Esophagus mucosa (tissue), 1 donor: ENCODE measurements at places on chromosomes 1 and 21. TPM values are rescaled to one million over a fixed set of nuclear protein-coding genes. Genes with fewer than 3 reads are reported as not detected.

RASAL2 gene
- total RNA-seq: 19.2 TPM

- no peak for ATAC-seq
Observed at GRCh38 chr21:38249696-38250278, 7.0 kb upstream of the KCNJ15 start.

GRCh38 chr1:219385787-219386427 lies 212.2 kb downstream of the LYPLAL1 start:
- peak; percentile 49 for ATAC-seq

GRCh38 chr1:89047734-89048133 lies 17.3 kb downstream of the GBP1 start:
- ATAC-seq: no peak

GRCh38 chr1:23638188-23638619 lies 53.4 kb upstream of the RPL11 start:
- no peak for ATAC-seq

DNA sequence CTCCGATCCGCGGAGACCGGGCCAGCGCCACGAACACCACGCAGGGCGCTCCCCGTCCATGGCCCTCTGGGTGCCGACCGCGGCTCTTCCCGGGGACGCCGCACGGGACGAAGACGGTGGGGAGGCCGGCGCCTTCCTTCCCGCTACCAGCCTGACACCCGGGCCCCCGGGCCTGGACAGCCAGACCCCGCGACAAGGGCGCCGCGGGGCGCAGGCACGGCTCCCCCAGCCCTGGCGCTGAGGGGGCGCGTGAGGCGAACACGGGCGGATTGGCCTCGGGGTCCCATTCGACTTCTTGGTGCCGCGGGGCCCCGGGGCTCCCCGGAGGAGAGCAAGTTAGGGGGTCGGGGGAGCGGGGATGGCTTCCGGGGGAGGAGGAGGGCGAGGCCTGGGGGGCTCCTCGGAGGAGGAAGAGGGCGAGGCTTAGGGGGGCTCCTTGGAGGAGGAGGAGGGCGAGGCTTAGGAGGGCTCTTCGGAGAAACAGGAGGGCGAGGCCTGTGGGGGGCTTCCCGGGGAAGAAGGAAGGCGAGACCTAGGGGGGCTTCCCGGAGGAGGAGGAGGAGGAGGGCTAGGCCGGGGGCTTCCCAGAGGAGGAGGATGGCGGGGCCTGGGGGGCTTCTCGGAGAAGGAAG lies 537 bp upstream of the KLHL17 start:
- ATAC-seq: no peak

GRCh38 chr1:26291433-26291832 lies 11.5 kb downstream of the SH3BGRL3 start:
- no peak for ATAC-seq

DNA sequence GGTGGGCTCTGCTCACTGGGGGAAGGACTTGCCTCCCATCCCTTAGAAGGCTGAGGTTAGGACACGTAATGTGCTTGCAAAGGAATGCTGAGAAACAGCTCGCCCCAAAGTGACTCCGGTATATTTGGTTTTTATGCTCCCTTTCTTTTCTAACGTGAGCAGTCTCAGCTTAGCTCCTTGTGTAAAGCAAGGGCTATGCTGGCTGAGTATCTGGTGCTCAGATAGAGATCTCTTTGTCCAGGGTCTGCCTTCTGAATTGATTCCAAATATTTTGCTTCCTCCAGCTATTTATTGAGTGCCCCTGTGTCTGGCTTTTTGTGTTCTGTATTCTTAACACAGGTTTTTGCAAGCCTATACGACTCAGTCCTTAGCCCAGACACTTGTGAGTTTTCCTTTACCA lies 94.5 kb upstream of the ARTN start:
- no peak for ATAC-seq

DNA sequence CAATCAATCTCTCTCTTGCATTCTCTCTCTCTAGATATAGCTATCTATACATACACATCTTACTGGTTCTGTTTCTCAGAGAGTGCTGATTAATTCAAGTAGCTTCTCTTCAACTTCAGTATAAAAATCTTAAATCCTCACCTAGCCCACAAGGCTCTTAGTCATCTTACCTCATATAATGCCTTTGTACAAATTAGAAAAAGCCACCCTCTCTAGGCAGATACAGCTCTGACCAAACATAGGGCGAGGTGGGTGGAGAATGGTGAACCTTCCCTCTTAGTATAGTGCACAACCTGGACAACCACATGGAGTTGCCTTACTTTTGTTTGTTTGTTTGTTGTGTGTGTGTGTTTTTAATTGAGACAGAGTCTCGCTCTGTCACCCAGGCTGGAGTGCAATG lies 5.1 kb upstream of the INAVA start:
- peak; percentile 44 for ATAC-seq

CBR1 gene
- total RNA-seq: 131 TPM

GRCh38 chr1:60487565-60488345 lies 414.2 kb upstream of the C1orf87 start:
- ATAC-seq: no peak

GRCh38 chr1:84842748-84843231 lies 50.2 kb downstream of the LPAR3 start:
- peak; percentile 92 for ATAC-seq

OPTC gene
- total RNA-seq: not detected

DNA sequence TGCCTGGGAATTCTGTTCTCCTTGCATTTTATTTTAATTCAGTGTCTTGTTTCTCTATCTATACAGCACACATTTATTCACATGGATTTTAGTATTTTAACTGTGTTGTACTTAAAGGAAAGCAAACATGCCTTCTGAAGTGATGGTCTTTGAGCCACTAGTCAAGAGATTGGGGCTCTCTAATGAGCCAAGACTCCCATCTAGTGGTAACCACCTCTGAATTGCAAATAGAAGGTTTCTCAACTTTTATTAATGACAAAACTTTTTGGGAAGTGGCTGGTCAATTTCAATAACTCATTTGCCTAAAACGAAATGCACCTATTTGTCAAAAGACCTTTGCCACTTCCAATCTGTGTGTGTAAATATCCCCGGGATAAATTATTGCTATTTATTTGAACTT lies 199.6 kb downstream of the LTN1 start:
- no peak for ATAC-seq

DNA sequence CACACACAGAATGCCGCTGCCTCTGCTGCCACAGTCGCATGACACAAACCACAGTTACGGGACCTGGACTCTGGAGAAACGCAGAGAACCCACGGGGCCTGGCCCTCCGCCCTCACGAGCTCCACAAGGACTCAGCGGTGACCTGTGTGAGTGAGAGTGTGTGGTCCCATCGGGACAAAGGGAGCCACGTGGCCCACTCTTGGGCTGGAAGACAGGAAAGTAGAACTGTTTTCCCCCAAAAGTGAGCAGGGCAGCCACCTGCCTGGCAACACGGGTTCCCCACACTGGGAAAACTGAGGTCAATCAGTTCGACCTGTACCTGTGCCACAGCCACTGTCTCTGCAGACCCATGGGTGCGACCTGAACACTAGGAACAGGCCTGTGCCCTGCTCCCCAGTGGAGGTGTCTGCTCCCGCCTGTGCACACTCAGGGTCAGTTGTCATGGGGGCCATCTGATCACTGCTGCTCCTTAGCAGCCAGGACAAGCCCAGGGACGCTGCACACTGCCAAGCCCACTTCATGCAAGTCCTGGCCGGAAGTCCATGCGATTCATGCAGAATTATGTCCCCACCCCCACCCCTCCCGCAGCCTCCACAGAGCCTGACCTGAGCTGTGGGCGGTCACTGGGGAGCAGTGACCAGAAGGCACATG lies 54.4 kb upstream of the ADARB1 start:
- no peak for ATAC-seq

- ATAC-seq: peak; percentile 88
Observed at GRCh38 chr21:15421947-15422346, 307.8 kb upstream of the USP25 start.

SMYD2 gene
- 32.1 TPM for total RNA-seq

AMPD1 gene
- total RNA-seq: not detected

DNA sequence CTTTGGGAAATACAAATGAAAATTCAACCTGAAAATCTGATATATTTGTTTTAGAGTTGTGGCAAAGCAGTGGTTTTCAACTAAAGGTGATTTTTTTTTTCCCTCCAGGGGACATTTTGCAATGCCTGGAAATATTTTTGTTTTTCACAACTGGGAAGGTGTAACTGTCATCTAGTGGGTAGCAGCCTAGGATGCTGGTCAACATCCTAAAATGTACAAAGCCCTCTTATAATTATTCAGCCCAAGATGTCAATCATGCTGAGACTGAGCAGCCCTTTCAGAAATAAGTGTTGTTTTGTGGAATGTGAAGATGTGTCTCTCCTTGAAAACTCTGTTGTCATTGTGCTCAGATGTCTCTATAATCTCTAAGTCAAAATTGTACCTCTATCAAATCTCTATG lies 95.2 kb upstream of the NCAM2 start:
- no peak for ATAC-seq

- no peak for ATAC-seq
Observed at GRCh38 chr1:213325482-213325881, 274.4 kb downstream of the RPS6KC1 start.

DNA sequence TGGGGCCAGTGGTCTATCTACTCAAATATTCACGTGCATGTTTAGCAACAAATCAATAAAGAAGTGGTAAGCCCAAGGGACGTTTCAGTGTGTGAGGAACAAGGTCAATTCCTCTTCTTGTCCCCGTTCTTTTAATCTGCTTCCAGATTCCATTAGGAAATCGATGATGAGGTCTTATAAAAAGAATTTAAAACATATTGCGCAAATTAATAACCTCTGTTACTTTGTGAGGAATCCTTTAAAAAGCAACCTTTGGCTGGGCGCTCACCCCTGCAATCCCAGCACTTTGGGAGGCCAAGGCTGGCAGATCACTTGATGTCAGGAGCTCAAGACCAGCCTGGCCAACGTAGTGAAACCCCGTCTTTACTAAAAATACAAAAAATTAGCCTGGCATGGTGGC lies 113.0 kb upstream of the TMPRSS2 start:
- no peak for ATAC-seq

DNA sequence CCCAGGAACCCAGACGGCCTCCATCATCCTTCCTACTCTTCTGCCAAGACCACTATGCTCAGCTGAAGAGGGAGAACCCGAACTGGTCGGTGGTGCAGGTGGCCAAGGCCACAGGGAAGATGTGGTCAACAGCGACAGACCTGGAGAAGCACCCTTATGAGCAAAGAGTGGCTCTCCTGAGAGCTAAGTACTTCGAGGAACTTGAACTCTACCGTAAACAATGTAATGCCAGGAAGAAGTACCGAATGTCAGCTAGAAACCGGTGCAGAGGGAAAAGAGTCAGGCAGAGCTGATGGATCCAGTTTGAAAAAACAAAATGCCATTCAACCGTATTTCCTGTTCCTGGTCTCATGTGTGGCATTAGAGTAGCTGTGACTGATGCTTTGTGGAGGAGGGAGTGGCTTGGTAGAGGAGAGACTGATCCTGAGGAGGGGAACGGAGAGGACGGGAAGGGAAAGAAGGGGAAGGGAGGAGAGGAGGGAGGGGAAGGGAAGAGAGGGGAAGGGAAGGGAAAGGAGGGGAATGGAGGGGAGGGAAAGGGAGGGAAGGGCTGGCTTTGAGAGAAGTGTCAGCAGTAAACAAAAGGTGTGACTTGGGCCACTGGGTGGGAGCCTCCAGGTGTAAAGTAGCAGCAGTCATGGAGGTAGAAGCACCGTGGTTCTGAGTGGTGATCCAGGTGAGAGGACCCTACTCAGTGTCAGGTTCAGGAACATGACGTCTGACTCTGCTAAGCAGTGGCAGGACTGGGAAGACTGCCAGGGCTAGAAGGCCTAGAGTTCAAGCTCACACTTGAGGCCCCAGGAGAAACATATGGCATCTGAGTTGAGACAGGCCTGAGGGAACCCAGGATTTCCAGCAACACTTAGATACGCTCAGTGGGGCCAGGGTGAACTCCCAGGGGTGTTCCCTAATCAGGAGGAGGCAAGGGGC lies 846 bp downstream of the HMGB4 start:
- ATAC-seq: no peak

GRCh38 chr1:202105571-202106339 lies 17.0 kb upstream of the GPR37L1 start:
- peak; percentile 70 for ATAC-seq

- ATAC-seq: peak; percentile 7
Observed at GRCh38 chr1:201136355-201137023, 9.5 kb upstream of the ASCL5 start.

SPRR2G gene
- 0.68 TPM for total RNA-seq

- no peak for ATAC-seq
Observed at GRCh38 chr21:21200103-21200938, 202.1 kb downstream of the NCAM2 start.

SETDB1 gene
- total RNA-seq: 24.3 TPM

DNA sequence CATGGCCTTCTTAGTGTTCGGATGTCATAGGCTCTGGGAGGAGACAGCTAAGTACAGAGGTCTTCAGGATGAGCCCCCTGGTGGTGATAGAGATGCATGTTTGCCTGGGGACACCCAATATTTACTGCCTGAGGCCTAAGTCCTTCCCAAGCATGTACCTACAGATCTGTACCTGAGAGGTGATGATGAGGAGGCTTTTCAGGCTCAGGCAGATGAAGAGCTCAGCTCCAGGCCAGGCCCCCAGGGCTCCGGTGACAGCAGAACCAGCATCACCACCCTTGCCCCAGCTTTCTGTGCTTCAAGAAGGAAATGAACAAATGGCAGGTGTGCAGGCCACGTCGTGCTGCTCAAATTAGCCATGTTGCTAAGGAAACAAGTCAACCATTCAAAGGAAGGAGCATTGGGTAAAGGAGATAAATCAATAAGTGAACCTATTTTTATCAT lies 21.1 kb downstream of the CACNA1E start:
- ATAC-seq: no peak

GRCh38 chr1:43539726-43540434 lies 9.2 kb downstream of the PTPRF start:
- ATAC-seq: no peak

CNKSR1 gene
- 19.7 TPM for total RNA-seq

MFSD2A gene
- total RNA-seq: 25.2 TPM

DNA sequence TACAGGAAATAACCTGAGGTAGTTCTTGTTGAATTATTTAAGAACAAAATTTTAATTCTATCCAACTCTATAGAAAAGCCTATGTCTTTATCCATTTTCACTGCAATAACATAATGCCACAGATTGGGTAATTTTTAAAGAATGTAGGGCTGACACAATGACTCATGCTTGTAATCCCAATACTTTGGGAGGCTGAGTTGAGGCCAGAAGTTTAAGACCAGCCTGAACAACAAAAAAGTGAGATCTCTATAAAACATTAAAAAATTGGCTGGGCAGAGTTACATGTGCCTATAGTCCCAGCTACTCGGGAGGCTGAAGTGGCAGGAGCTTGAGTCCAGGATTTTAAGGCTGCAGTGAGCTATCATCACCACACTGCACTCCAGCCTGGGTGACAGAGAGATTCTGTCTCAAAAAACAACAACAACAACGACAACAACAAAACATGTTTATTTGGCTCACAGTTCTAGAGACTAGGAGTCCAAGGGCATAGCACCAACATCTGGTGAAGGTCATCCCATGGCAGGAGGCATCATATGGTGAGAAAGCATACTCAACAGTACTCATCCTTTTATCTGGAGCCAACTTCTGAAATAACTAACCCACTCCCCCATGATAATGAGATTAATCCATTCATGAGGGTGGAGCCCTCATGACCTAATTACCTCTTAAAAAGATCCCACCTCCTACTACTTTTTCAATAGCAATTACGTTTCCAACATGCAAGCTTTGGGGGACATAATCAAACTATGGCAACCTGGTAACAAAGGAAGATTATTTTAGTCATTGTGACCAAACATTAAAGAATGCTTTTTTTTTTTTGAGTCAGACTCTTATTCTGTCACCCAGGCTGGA lies 59.6 kb downstream of the ABL2 start:
- ATAC-seq: peak; percentile 25
